Globus pallidus (tissue), 1 donor: ENCODE measurements at places on chromosomes 5 and 9.

DNA sequence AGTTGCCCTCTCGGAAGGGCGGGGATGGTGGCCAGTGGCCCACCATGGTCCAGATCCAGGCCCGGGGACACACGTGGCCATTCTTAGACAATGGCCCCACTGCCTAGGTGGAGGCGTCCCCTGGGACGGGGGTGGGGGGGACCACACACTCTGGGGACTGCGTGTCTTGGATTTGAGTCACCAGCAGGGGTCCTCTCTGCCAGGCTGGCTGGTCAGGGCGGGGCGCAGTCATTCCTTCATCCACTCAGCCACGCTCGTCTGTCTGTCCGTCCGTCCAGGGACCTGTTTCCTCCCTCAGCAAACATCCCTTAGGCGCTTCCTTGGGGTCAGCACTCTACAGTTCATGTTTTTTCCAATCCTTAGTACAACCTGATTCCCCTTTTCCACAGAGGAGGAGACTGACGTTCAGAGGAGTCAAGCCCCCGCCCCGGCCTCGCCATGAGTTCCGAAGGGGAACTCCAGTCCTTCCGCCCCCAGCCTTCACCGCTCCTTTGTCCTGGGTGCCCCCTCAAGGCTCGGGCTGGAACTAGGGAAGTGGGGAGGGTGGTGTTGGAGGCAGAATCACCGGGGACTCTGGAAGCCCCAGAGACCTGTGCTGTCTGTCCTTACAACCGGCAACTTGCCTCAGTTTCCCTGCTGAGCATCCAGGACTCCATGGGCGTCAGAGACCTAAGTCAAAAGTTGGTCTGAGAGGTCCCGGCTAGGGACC is 276.6 kb upstream of the MVB12B start:
- no peak for DNase-seq

- DNase-seq, result peak; percentile 80
Measured at GRCh38 chr5:170552621-170553115, 48.8 kb downstream of the KCNIP1 start.

DNA sequence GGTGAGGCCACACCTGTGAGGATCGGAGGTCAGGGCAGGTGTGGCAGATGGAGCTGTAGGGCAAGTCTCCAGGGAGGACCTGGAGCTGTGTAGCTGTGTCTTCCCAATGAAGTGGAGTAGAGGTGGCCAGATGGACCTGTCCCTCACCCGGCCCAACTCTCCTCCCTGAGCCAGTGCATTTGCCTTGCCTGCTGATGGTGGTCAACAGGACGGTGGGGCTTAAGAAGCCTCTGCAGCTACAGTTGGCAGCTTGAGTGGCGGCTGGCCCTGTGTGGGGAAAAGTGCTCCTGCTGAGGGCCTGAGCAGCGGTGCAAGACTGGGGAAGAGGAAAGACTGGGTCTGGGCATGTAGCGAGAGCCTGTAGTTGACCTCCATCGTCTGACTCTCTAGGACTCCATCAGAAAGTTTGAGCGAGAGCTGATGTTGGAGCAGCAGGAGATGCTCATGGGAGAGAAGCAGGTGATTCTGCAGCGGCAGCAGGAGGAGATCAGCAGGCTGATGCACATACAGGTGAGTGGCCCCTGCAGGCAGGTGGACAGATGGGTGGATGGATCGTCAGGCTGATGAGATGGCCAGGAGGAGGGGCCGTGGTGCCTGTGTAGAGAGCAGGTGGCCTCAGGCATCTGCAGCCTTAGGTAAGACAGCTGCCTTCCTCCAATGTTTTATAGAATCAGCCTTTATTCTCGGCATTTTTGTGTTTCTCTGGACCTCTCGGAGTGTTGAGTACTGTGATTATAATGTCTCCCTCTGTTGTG is 24.9 kb downstream of the PITX1 start:
- DNase-seq, result no peak

DNA sequence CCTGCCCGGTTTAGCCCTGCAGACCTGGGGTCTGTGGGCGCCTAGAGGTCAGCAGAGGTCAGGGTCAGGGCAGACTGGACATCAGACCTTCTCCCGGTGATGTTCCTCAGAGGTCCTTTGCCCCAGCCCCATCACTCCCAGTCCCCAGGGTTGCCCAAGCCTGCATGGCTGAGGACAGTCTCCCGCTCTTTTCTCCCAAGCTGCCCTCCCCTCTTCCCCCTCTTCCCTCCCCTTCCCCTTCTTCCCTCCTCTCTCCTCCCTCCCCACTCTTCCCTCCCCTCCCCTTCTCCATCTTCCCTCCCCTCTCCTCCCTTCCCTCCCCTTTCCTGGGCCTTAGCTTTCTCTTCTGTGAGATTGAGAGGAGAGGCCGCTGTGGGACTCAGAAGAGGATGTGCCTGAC is 10.4 kb downstream of the LHX3 start:
- no peak for DNase-seq

- no peak for DNase-seq
Measured at GRCh38 chr9:133691191-133691590, 47.0 kb downstream of the SARDH start.

DNA sequence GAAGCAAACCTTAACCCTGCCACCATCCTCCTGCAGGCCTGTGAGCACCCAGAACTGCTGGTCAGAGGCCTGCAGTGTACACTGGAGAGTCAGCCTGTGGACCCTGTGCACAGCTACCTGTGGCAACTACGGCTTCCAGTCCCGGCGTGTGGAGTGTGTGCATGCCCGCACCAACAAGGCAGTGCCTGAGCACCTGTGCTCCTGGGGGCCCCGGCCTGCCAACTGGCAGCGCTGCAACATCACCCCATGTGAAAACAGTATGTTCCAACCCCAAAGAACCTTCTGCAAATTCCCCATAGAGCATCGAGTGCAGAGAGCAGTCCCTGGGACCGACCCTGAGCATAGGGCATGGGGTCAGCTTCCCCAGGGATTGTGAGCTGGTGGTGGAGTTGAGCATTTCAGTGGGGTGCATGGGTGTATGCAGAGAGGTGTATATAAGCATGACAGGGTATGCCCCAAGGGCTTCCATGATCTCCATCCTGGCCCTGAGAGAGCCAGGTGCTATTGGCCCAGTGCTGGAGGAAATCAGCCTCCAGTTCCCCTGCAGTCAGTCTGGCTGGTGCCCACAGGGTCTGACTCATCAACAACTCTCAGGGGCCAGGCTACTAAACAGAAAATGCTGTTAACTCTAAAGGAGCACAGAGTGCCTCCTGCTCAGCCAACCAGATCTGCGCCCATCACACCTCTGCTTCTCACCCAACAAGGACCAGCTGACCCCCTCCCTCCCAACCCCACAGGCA is 126.2 kb downstream of the SAXO1 start:
- DNase-seq, result no peak

DNA sequence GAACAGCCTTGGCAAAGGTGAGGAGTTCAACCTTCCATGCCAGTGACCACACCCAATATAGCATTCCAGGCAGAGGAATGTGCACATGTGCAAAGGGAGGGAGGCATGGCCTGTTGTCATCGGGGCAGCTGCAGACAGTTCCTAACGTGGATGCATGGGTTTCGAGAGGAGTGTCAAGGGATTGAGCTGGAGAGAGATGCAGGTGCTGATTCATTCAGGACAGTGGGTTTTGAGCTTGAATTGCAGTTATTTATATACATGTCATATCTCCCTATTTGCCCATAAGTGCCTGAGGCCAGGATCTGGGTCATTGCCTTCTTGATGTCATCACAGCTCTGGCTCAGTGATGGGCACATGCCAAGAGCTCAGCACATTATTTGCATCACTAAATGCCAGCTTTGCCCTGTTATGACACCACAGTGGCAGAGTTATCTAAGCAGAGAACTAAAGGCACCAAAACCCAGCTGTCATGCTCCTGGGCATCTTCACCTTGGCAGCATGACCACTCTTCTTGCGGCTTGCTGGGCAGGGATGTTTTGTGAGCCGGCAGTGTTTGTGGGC is 278.0 kb downstream of the NTRK2 start:
- peak; percentile 36 for DNase-seq

DNA sequence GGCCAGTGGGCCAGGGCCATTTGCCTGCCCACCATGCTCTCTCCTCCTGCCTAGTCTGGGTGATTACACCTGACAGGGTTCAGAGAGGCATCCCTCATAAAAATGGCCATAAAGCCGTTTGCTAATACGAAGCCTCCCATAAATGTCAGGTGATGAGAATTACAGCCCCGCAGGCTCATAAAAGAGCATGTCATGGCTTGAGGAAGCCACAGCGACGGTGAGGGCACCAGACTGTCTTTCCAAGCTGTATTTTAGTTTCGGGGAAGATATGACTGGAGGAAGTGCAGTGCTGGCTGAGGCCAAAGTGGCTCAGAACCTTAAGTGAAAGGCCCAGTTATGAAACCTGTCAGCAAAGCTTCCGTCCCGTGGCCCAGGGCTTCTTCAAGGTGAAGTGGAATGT is 18.5 kb upstream of the TCERG1 start:
- no peak for DNase-seq

DNA sequence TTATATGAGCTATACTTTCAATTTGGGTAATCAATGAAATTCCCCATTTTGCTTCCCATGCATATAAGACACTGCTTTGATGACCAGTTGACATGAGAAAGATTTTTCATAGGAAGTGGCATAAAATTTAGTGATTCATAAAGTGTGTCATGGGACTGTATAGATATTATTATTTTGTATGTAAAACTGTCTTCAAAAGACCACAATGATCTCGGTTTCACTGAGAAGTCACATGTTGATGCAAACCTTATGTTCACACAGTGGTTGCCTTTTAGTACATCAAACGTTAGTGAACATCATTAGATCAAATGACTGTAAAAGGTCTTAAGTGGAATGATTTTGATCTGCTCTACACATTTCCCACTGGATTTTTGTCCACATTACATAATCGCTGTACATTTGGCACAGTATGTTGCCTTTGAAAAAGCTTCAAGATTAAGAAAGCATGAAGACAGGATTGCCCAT is 349.2 kb upstream of the MEF2C start:
- no peak for DNase-seq

GRCh38 chr5:53479590-53480415 is 626 bp upstream of the FST start:
- no peak for DNase-seq

GRCh38 chr9:114372921-114373448 is 14.8 kb downstream of the AKNA start:
- peak; percentile 65 for DNase-seq
